ENCODE measurements at places on chromosomes 6 and 20. TPM values are rescaled to one million over a fixed set of nuclear protein-coding genes. Genes with fewer than 3 reads are reported as not detected.

MOG gene
- total RNA-seq, result not detected

PHACTR3 gene
- not detected for total RNA-seq

GHRH gene
- not detected for total RNA-seq

LINC00237 gene
- total RNA-seq, result not detected

CEP162 gene
- 3.7 TPM for total RNA-seq

RAET1L gene
- total RNA-seq, result not detected

ADTRP gene
- total RNA-seq, result 0.33 TPM

EFHC1 gene
- 16.2 TPM for total RNA-seq

DNA sequence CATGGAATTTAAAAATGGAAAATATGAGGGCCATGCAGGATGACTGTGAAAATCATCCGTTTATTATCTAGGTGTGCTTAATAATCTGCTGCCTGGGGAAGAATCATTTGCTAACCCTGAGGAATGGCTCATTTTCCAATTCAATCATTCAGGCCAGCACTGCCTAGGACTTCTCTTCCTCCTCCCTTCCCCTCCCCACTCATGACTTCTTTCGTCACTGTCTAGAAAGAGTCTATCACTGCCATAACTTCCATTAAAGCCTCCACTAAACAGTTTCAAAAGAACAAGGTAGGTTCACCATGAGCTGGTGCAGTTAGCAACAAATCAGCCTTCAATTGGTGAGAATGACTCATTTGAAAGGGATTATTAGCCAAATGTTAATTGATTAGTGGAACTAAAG is 43.9 kb downstream of the TSHZ2 start:
- H3K4me3 ChIP-seq, result no peak overlapping the region
- no peaks in the 10 kb centered on the region for H3K27me3 ChIP-seq
- H3K27ac ChIP-seq, result no peak overlapping the region
- no peaks in the 10 kb centered on the region for H3K36me3 ChIP-seq

- no peak overlapping the region for H3K4me3 ChIP-seq
- H3K4me1 ChIP-seq, result peaks cover 29% of the 10 kb centered on the region
- no peaks in the 10 kb centered on the region for H3K27me3 ChIP-seq
- no peak for DNase-seq
- H3K27ac ChIP-seq, result no peak overlapping the region
Observed at GRCh38 chr6:127952831-127953230, 52.0 kb upstream of the THEMIS start.

DNA sequence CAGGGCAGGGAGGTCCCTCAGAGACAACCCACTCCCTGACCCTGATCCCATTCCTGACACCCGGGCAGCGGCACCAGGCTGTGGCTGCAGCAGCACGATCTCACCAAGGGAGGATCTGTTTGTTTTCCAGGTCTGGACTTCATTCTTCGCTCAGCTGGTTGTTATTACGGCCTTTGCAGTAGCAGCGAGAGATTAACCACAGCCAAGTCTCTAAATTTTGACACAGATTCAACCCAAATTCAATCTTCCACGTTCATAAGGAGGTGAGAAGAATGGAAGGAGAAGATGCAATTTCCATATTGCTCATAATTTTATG is 91.1 kb upstream of the THBS2 start:
- no peaks in the 10 kb centered on the region for H3K36me3 ChIP-seq
- peaks cover 6% of the 10 kb centered on the region for H3K27me3 ChIP-seq
- no peak overlapping the region for H3K4me3 ChIP-seq
- H3K27ac ChIP-seq, result no peak overlapping the region
- no peaks in the 10 kb centered on the region for H3K4me1 ChIP-seq

- peak overlapping the region; percentile 8 for H3K4me3 ChIP-seq
- peaks cover 44% of the 10 kb centered on the region for H3K4me1 ChIP-seq
- peaks cover 2% of the 10 kb centered on the region for H3K27me3 ChIP-seq
- H3K36me3 ChIP-seq, result peaks cover 14% of the 10 kb centered on the region
- no peak for DNase-seq
Observed at GRCh38 chr6:139137706-139138105, 2.8 kb downstream of the HECA start.

GRCh38 chr20:44422083-44422482 is 53.6 kb upstream of the TTPAL start:
- DNase-seq, result peak; percentile 48
- peaks cover 8% of the 10 kb centered on the region for H3K27me3 ChIP-seq
- H3K27ac ChIP-seq, result no peak overlapping the region
- peaks cover 8% of the 10 kb centered on the region for H3K4me1 ChIP-seq
- H3K4me3 ChIP-seq, result no peak overlapping the region
- H3K36me3 ChIP-seq, result no peaks in the 10 kb centered on the region

- H3K36me3 ChIP-seq, result no peaks in the 10 kb centered on the region
- peaks cover 13% of the 10 kb centered on the region for H3K4me1 ChIP-seq
- peaks cover 16% of the 10 kb centered on the region for H3K27me3 ChIP-seq
Observed at GRCh38 chr6:37426945-37427510, 6.0 kb upstream of the CMTR1 start.

DNA sequence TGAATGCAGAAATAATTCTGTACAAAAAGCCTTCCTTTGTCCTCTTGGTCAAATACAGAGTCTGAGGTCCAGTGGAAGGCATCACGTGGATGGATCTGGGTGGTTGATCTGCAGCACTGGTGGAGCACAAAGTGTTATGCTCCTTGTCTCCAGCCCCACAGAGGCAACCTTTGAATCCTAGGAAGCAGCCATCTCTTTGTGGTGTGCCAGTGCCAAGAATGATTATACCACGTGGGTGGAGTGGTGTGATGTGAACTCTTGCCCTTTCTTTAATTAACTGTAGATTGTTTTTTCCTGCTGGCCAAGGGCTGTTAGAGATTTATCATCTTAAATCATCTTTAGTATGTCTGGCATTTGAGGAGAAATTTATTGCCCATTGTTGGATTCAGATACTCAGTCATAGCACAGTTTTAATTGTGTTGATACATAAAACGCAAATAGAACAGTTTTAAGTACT is 31.1 kb downstream of the NCOA7 start:
- no peak for DNase-seq
- no peak overlapping the region for H3K4me3 ChIP-seq
- H3K27ac ChIP-seq, result no peak overlapping the region
- H3K27me3 ChIP-seq, result no peaks in the 10 kb centered on the region

GRCh38 chr6:47235964-47236760 is 73.5 kb downstream of the TNFRSF21 start:
- DNase-seq, result no peak
- no peak overlapping the region for H3K4me3 ChIP-seq
- H3K27me3 ChIP-seq, result no peaks in the 10 kb centered on the region
- no peaks in the 10 kb centered on the region for H3K36me3 ChIP-seq
- no peaks in the 10 kb centered on the region for H3K4me1 ChIP-seq
- H3K27ac ChIP-seq, result no peak overlapping the region

DNA sequence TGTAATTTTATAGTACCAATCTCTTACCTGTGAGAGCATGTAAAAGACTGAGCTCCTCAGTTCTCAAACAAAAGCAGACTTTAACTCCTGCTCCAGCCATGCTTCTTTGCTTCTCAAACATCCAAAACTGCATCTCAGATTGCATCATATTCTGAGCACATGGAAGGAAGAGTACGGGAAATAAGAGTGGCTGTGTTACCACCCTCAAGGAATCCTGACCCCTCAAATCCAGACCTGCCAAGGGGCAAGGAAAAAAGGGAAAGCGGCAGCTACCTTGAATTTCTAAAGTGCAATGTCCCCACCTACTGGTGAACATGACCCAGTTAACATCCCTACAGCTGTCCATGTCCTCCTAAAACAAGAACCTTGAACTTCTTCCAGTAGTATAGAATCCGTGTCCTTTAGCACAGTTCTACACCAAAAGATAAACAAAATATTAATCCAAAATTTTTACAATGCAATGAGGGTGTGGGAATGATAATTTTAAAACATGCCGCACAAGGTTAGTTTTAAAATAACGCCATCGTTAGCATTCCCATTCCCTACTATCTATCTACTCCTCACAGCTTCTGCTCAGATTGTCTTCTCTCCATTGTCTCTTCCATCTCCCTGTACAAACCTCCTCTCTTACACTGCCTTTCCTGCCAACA is 34.1 kb upstream of the HLA-DQB1 start:
- DNase-seq, result peak; percentile 44
- H3K36me3 ChIP-seq, result no peaks in the 10 kb centered on the region
- H3K4me3 ChIP-seq, result no peak overlapping the region
- no peak overlapping the region for H3K27ac ChIP-seq
- no peaks in the 10 kb centered on the region for H3K4me1 ChIP-seq
- peaks cover 1% of the 10 kb centered on the region for H3K27me3 ChIP-seq

- H3K27ac ChIP-seq, result no peak overlapping the region
- H3K27me3 ChIP-seq, result no peaks in the 10 kb centered on the region
- no peaks in the 10 kb centered on the region for H3K36me3 ChIP-seq
- H3K4me1 ChIP-seq, result no peaks in the 10 kb centered on the region
- H3K4me3 ChIP-seq, result no peak overlapping the region
Observed at GRCh38 chr20:59141818-59142581, 21.6 kb upstream of the ZNF831 start.

DNA sequence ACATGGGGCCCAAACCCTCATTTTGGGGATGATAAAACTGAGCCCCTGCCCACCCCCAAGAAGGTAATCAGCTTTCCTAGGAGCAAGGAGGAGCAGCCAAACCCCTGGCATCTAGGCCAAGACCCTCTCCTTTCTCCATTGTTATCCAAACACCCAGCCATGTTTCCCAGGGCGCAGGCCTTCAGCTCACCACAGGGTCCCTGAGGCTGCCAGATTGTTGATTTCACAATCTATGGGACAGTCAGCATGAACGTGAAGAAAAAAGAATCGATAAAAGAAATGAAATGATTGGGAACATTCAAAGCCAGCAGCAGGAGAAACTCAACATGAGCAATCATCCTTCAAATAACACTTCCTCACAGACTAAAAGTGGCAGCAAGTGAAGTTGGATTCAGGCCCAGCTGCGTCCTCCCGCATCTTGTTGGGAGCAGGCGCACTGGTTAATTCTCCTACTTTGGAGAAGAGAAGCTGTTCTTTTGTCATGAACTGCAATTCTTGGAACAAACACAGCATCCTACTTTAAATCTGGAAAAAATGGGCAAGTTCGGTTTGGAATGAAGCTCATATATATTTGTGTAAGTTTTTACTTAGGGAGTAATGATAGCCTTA is 241.8 kb upstream of the PRDM1 start:
- H3K36me3 ChIP-seq, result peaks cover 3% of the 10 kb centered on the region
- no peak overlapping the region for H3K27ac ChIP-seq
- H3K4me3 ChIP-seq, result no peak overlapping the region

GRCh38 chr6:124203101-124203811 is 399.6 kb downstream of the NKAIN2 start:
- no peak overlapping the region for H3K27ac ChIP-seq
- no peaks in the 10 kb centered on the region for H3K27me3 ChIP-seq
- no peaks in the 10 kb centered on the region for H3K4me1 ChIP-seq
- no peak overlapping the region for H3K4me3 ChIP-seq
- no peaks in the 10 kb centered on the region for H3K36me3 ChIP-seq
- no peak for DNase-seq

DNA sequence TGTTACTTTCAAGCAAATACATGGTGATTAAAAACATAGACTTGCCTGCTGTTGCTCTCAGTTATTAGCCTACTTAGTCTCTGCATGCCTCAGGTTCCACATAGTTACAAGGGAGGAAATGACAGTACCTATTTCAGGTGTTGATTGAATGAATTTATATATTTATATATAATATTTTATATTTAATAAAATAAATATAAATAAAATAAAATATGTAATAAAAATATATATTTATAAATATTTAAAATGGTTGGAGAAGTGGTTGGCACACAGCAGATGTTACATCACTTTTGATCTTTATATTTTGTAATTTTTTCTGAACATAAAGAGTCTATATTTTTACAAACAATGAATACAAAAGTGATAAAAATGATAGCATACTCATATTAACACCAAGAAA is 716.0 kb upstream of the EYS start:
- DNase-seq, result no peak
- no peaks in the 10 kb centered on the region for H3K36me3 ChIP-seq
- no peak overlapping the region for H3K4me3 ChIP-seq
- H3K27ac ChIP-seq, result no peak overlapping the region
- H3K27me3 ChIP-seq, result no peaks in the 10 kb centered on the region

DNA sequence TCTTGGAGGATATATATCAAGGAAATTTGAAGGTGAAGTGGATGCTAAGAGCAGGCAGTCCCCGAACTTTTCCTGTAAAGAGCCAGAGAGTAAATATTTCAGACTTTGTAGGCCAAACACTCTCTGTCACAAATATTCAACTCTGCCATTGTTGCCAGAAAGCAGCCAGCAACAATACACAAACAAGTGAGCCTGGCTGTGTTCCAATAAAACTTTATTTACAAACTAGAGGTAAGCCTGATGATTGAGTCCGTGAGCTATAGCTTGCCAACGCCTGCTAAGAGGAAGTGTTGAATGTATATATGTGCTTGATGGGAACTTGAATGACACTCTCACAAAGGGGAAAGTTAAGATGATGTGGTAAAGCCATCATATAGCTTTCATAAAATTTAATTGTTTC is 166.0 kb upstream of the PLN start:
- no peaks in the 10 kb centered on the region for H3K27me3 ChIP-seq
- no peak overlapping the region for H3K27ac ChIP-seq
- H3K4me1 ChIP-seq, result peaks cover 23% of the 10 kb centered on the region
- H3K4me3 ChIP-seq, result no peak overlapping the region

DNA sequence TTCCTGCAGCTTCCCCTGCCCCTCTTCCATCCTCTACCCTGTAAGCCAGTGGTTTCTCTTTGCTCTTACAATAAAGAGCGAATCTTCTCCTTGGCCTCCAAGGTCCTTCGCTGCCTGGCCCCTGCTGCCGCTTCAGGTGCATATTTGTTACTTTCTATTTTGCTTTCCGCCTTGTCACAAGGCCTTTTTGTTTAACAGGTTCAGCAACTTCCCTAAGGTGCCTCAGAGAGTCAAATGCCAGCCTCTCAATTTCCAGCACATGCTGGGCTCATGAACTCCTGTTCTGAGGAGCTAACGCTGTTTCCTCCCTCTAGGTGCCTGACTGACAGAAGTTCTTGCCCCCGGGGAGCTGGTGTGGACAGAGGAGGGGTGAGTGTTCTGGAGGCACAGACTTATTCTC is 42.4 kb upstream of the EPB41L1 start:
- H3K36me3 ChIP-seq, result no peaks in the 10 kb centered on the region
- DNase-seq, result no peak
- peaks cover 14% of the 10 kb centered on the region for H3K4me1 ChIP-seq
- no peak overlapping the region for H3K4me3 ChIP-seq
- peaks cover 25% of the 10 kb centered on the region for H3K27me3 ChIP-seq

- no peak for DNase-seq
- no peak overlapping the region for H3K4me3 ChIP-seq
- no peaks in the 10 kb centered on the region for H3K36me3 ChIP-seq
- no peak overlapping the region for H3K27ac ChIP-seq
- H3K4me1 ChIP-seq, result peaks cover 45% of the 10 kb centered on the region
Observed at GRCh38 chr6:43703512-43704429, 16.2 kb upstream of the MRPS18A start.

GRCh38 chr6:55064711-55065420 is 109.4 kb upstream of the HCRTR2 start:
- H3K36me3 ChIP-seq, result no peaks in the 10 kb centered on the region
- H3K4me3 ChIP-seq, result no peak overlapping the region
- no peak for DNase-seq
- H3K27me3 ChIP-seq, result peaks cover 2% of the 10 kb centered on the region
- no peaks in the 10 kb centered on the region for H3K4me1 ChIP-seq

Data from HFFc6 (cell line).